ENCODE measurements at places on chromosomes 6 and 20.

DNA sequence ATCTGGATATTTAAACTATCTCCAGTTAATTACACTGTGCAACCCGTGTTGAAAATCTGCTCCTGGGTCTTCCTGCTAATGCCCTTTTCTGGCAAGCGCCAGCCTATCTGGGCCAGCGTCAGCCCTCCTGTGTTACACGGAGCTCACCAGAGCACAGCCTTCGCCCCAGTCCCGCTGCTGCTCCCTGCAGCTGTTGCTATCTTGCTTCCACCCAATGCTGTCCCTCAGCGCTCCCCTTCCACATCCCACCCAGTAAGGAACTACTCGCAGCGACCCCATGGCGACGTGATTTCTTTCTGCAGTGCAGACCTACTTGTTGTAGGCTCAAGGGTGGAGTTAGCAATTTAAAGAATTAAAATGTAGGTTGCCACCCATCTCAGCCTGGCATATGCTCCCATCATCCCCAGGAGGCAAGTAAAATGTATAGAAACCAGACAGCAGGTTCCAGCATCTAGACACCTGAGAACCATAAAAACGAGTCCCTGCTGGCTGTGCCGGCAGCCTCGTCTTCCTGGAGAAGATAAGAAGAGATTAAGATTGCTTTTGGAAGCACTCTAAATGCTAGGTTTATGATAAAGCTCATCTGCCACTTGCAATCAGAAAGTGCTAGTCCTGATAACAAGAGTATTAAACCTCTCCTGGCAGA, 254.3 kb upstream of the FOXQ1 start:
- DNase-seq, result no peak

GRCh38 chr6:125868678-125869395, 78.1 kb downstream of the NCOA7 start:
- DNase-seq, result no peak

GRCh38 chr6:45806172-45806571, 209.5 kb downstream of the CLIC5 start:
- no peak for DNase-seq

DNA sequence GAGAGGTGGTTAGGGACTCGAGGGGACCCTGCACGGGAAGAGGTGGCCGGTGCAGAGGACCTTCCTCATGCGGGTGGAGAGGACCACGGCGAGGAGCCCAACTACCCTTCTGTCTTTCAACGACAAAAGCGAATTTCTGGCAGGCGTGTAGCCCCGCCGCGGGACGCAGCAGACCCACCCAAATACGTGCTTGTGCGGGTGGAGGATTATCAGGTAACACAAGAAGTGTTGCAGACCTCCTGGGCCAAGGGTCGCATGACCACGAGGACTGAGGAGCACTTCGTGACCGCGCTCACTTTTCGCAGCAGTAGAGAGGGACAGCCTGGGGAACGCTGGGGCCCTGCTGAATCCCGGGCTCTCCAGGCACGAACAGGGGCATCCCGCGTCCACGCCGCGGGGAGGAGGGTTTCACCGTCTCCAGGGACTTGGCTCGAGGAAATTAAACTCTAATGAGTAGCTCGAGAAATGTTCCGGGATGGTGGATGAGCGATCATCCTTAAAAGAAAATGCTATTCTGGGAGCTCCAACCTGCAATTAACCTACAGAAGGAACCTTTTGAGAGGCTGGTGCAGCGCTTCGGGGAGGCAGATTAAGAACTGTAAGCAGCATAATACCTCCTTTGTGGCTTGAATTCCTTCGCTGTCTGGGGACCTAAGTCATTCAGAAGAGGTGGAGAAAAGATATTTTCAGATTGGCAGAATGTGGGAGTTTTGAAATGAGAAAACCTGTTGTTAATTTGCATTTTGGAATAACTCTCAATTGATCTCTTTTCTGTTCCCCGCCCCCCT, 804 bp downstream of the C6orf141 start:
- no peak for DNase-seq

- no peak for DNase-seq
These were observed 774.5 kb downstream of the EYS start for GRCh38 chr6:64932486-64932885.

DNA sequence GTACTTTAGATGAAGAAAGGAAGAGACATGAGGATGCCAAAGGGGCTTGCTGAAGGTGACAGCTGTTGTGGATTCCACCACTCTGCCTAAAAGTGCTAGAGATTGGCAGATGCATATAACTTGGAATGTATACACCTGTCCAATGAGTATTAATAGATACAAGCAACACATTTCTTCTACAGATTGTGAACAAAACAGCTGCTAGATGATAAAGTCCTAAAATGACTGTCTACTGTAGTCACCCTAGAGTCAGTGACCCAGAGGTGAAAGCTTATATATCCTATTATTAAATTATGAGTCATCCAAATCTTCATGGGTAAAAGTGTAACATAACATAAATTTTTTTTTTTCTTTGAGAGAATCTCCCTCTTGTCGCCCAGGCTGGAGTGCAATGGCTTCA, 5.2 kb downstream of the RNF217 start:
- DNase-seq, result no peak

- no peak for DNase-seq
These were observed 98.8 kb downstream of the EPB41L2 start for GRCh38 chr6:130964289-130964688.

DNA sequence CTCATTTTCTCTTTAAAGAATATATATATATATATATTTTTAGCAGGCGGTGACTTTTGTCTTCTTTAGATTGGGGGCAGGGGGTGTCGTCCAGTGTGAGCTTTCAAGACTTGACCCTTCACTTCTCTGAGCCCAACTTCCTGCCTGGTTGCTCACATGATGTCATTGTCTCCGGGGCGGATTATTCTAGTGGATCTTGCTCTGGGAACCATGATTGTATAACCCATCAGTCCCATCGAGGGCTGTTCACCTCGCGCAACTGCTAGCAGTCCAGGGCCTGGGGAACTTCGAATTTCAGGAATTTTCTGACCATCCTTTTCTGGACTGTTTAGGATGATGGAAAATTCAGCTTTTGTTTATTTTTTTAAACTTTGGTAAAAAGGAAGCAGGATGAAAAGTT, 1.0 kb downstream of the IGF2R start:
- DNase-seq, result no peak

- no peak for DNase-seq
These were observed 2.3 kb downstream of the RAMACL start for GRCh38 chr6:166584155-166584554.

GRCh38 chr6:132253906-132254305, 147.4 kb downstream of the MOXD1 start:
- no peak for DNase-seq

DNA sequence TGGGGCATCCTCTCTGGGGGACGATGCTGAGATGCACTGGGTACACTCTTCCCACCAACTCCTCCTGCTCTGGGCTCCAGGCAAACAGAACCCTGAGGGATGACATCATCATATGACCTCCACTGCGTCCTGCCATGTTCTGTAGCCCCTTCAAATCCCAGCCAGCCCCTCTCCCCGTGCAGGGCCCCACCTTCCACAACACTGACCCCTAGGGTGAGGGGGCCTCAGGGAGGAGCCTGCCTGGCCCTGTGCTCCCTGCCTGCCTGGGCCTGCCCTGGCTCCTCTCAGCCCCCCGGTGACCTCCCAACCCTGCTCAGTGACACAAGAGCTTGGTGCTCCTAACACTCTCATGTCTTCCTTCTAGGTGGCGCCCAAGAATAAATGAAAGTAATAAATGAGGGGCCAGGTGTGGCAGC, 9.6 kb upstream of the SPDEF start:
- DNase-seq, result no peak

DNA sequence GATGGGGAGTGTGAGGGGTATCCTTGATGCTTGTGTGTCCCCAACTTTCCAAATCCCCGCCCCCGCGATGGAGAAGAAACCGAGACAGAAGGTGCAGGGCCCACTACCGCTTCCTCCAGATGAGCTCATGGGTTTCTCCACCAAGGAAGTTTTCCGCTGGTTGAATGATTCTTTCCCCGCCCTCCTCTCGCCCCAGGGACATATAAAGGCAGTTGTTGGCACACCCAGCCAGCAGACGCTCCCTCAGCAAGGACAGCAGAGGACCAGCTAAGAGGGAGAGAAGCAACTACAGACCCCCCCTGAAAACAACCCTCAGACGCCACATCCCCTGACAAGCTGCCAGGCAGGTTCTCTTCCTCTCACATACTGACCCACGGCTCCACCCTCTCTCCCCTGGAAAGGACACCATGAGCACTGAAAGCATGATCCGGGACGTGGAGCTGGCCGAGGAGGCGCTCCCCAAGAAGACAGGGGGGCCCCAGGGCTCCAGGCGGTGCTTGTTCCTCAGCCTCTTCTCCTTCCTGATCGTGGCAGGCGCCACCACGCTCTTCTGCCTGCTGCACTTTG, at the start of gene TNF:
Gene TNF (plus strand): TSS at position 231 of the 567 bp plus-strand sequence. CDS start 177 bp downstream, at position 408.
- DNase-seq, result no peak

DNA sequence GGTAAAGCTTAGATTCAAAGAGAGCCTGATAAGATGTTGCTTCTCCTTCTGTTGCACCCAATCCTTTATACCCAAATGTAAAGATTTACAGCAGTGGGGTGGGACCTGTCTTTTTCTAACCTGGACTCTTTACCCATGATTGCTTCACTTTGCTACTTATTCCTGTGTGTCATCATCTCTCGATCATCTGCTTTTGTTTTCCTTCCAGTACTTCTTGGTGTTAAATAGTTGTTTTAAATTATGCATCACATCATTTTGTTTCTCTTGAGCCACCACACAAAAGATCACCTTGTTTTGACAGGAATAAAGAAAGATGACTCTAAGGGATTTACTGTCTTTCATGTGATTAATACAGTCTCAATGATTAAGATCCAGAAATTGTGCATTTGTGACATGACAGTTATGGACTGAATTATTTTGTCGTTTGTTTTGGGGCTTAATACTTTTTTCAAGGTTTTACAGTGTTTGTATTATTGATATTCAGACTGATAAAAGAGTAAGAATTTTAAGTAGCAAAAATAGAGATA, 123.1 kb downstream of the CDKAL1 start:
- no peak for DNase-seq

DNA sequence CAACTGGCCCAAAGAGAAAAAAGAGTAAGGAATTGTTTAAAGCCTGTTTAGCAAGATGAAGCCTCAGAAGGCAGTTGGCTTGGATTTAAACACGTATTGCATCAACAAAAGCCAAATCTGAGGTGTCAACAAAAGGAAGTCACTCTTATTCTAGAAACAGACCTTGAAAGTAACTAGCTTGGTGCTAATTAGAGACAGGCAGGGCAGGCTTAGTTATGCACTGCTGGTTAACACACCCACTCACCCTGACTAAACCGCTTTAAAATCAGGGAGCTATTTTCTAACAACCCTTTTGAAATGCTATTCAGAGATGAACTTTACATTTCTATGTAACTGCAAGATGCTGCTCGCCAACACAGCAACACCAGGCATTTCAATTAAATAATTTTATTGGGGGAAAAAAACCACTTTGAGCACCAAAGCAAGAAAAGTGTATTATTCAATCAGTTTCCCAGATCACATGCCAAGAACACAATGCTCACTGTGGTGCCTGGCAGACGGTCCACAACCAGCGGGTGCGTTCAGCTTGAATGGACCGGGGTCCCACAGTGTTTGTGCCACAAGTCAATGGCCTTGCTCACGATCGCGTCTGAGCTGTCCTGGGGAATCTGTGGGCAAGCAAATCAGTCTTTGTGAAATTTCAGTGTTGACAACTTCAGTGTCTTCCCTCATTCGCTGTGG, 23.6 kb downstream of the TBC1D7 start:
- DNase-seq, result no peak
